ENCODE measurements at places on chromosomes 13 and 19. TPM values are rescaled to one million over a fixed set of nuclear protein-coding genes. Genes with fewer than 3 reads are reported as not detected.

DNA sequence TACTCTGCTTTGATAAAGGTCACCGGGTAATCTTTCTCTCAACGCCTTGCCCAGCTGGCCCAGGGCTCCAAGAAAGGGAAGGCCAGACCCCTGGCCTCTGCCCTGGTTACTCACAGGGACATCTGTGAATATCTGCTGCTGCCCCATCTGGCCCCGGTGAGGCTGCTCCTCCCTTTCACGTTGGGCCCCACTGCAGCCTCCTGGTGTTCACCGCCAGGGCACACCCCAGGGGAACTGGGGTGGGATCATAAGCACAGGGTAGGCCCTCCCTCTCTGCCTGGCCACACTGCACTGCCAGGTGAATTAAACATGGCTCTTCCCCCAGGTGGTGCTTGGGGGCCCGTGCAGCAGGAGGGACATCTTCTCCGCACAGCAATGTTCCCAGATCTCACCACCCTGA is 12.7 kb downstream of the LAIR1 start:
- DNase-seq, result no peak

- DNase-seq, result no peak
These were observed 29.0 kb downstream of the ZNF20 start for GRCh38 chr19:12111176-12111575.

DNA sequence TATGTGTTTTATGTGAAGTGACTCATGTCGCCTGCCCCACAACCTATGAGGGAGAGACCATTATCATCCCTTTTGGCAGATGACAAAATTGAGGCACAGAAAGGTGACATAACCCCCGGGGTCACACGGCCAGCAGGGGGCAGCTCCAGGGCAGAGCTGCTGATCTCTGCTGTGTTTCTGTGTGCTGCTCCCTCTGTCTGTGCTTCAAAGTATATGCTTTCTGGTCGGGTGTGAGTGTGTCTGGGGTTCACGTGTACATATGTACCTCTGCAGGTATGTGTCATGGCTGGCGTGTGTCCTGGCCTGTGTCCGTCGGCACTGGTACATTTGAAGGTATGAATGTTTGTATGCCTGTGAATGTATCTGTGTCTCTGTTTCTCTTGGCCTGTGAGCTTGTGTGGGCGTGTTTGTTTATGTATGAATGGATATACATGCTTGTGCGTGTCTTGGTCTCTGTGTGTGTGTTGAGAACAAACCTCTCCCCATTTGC is 7.1 kb downstream of the LIPE start:
- DNase-seq, result no peak

DNA sequence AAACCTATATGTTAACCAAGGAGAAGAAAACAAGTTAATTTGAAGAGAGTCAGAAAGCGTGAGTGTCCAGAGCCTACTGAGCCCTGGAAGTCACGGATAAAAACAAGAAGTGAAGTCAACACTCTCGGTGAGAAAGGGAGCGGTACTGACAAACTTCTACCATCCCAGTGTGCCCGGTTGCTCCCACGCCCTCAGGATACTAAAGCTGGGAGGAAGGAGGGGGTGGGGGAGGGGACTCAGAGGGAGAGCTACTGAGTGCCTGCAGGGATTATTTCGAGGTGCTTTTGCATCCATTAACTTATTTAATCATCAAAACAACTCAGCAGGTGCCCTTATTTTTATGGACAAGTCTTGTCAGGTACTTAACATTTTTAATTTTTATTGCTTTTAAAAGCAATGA is 166.2 kb downstream of the ZIC5 start:
- DNase-seq, result no peak

- DNase-seq, result no peak
These were observed 302.4 kb downstream of the DCT start for GRCh38 chr13:94177041-94177440.

DNA sequence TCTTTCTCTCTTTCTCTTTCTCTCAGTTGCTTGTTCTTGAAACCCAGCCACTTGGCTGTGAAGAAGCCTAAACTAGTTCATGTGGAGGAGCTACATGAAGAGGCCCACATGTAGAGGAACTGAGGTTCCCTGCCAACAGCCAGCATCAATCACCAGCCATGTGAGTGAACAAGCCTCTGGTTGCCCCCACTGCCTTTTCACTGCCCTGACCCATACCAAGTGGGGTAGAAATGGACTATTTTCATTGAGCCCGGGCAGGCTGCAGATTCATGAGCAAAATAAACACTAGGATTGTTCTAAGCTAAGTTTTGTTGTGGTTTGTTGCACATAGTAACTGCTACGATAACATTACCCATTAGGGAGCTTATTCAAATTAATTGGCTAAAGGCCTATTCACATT is 78.7 kb upstream of the FAM216B start:
- DNase-seq, result no peak

DNA sequence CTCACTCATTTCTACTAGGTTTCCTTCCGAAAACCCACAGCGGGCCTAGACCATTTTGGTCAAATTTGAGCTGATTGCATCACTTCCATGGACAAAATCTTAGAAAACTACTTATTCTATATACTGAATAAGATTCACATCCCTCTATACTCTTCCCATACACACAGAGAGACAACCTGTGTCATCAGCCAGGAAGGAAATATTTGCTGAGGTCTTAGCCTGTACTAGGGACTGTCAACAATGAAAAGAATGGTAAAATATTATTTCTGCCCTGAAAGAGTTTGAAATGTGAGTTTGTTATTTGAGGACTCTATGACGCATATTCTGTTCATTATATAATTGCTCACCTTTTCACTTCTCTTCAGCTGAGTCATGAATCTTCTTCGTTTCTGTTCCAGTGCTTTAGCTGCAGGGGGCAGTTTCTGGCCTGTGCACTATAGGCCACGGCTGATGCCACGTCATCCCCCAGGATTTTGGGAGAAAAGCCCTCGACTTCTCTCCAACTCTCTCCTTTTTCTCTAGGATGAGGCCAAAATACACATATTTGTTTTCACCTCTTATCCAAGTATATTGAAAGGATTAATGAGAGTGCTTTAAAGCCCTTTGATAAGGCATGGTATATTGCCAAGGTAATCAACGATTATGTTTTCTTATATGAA is 47.7 kb downstream of the GSX1 start:
- DNase-seq, result no peak

DNA sequence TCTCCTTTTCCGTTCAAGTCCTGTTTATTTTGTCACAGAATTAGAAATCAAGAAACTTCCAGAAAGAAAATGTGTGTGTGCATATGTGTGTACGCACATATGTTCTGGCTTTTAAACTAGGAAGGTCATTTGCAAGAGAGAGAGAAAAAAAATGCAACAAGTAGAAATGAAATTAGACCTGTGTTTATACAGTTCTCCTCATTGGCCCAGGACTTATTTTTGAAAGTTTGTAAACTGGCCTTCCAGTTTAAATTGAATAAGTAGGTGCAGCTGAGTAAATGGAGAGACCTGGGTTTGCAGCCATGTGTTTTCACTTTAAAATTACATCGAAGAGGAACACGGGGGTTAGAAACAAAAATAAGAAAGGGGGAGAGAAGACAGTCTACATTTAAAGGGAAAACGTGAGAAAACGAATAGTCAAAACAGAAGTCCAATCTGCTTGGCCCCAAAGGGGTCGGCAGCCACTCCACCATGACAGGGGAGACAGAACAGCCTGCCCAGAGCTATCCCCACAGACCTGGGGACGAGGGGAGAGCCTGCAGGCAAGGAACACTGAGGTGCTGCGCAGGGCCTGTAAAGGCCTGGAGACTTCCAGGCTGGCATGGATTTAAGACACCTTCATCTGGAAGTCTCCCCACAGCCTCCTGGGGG is 216.8 kb upstream of the MAB21L1 start:
- no peak for DNase-seq

DNA sequence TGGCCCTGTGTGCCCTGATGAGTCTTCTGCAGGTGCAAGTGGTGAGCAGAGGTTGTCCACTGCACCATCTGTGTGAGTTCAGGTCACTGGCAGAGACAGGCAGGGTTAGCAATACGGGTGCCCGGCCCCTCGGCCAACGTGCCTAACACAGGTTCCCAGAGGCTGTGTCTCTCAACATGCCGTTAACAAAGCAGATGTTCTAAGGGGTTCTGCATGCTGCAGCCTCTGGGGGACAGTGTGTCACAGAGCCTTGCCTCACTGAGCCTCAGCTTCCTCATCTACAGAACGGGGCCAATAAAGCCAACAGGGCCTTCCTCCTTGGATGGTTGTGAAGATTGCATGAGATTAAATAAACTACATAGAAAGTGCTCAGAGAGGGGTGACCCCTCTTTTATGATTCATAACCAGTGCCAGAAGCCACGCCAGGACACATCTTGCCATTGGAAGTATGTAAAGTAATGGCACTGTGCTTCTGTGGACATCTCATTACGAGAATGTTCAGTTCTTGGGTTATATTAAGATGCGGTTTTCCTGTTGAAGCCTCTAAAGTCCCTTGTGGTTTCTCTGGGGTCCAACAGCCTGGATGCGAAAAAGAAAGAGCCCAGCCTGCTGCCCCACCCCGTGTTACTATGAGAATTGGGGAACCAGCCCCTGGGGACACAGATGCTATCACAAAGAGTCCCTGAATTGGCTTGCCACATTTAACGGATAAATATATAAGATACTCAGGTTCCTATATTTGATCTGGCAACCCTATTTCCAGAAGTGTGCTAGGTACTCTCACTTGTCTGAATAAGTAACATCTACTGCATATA is 11.2 kb upstream of the ARHGEF18 start:
- DNase-seq, result no peak

DNA sequence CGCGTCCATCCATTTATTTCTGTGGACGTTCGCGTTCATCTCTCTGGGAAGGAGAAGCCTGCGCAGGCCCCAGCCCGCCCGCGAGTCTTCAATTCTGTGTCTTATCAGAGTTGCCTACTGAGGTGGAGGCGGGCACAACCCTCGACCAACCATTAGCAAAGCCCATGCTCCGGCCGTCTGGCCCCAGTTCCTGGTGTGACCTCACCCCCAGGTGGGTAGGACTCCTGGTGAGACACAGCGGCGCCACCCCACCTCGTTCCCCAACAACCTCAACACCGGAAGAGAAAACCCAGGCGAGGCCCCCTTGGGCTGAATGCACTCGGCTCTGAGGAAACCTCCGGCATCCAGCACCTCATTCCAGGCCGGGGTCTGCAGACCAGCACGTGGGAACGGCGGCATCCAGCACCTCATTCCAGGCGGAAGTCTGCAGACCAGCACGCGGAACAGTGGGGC is 14.7 kb downstream of the ZNF787 start:
- DNase-seq, result no peak

DNA sequence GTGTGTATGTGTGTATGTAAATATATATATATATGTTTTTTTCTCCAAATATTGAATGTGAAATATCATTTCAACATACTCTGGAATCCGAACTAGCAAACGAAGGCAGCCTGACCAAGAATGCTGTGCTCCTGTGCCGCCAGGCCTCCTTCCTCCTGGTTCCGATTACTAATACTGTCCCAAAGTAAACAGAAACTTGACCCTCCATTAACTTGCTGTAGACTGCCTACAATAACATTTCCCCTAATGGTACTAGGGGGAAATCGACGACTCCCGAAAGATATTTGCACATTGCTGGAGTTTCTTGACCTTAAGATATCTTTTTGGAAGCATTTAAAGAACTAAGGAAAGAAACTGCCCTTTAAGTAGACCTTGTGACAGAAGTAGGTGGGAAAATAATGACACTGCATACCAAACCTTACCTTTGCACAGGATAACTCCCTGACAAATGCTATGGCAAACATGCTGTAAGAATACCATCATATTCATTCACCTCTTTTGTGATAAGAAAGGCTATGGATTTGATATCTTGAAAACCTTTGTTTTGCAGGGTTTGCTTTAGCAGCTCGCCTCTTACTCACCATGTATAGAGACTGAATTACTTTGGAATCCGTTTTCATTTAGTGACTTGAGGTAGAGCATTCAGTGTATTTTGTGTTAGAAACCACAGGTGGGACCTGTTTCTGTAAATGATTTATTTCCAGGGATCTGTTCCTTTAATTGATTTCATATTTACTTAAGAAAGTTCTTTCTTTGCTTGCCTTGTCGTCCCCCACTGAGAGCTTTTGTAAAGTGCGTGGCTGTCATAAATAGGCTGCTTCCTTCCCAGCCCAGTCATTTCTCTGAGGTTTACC is 80.1 kb downstream of the KLF5 start:
- no peak for DNase-seq

DNA sequence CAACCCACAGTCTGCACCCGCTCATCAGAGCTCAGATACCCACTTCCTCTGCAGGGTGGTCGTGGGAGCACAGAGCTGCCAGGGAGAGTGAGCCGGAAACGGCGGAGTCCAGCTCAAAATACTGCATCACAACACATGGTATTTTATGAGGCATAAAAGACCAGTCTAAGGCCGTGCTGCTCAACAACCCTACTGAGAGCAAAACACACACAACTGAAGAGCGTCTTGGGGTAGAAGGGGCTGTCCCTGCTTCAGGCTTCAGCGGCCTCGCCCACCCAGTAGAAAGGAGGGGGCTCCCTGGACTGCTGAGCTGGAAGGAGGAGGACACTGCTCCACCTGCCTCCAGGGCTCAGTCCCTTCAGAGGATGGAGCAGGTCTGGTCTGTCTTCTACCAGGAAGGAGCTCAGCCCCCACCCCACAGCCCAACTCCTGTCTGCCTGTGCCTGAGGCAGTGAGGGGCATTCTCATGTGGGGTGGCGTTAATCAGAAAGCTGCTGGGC is 36.9 kb downstream of the NAXD start:
- no peak for DNase-seq

DNA sequence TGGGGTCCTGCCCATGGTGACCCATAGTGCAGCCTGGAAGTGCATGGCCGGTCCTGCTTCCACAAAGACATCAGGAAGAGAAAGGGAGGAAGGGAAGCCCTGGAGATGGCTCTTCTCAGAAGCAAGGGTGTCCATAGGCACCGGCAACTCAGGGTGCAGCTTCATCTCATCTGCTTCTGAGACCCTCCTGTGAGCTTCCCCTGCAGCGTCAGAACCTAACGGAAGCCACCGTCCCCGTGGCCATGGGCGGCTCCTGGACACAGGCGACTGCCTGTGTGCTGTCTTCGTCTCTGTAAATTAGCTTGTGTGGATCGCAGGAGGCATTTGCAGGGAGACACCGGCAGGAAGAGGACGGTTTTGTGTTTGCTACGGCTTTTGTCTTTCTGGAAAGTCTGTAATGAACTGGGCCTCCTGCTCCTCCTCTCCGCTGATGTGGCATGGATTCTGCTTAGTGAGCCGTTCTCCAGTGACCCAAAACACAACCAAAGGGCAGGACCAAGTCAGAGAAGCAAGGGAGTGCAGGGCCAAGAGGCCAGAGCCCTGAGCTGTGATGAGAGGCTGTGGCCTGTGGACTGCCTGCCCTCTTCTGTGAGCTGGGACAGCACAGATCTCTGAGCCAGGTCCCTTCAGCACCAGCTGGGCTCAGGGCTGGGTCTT is 2.5 kb downstream of the ATP4B start:
- DNase-seq, result no peak

GRCh38 chr13:45441633-45442032 is 23.1 kb upstream of the COG3 start:
- DNase-seq, result no peak

ZNF256 gene
- total RNA-seq, result 3.7 TPM

SIGLEC11 gene
- total RNA-seq, result 4.4 TPM

INAFM1 gene
- 18.9 TPM for total RNA-seq

SIGLEC12 gene
- not detected for total RNA-seq

SLC8A2 gene
- total RNA-seq, result 0.49 TPM

NCAN gene
- total RNA-seq, result not detected

All from vagina (tissue), 2 donors.